ENCODE measurements at places on chromosomes 2 and 18.

DNA sequence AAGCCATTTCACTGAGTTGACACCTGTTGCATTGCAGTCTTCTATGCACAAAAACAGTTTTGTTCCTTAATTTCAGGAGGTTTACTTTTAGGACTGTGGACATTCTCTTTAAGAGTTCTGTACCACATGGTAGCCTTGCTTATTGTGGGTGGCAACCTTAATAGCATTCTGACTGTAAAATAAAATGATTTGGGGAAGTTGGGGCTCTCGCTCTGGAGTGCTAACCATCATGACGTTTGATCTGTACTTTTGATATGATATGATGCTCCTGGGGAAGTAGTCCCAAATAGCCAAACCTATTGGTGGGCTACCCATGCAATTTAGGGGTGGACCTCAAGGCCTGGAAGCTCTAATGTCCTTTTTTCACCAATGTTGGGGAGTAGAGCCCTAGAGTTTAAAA lies 3.4 kb downstream of the CTLA4 start:
- no peak for DNase-seq

DNA sequence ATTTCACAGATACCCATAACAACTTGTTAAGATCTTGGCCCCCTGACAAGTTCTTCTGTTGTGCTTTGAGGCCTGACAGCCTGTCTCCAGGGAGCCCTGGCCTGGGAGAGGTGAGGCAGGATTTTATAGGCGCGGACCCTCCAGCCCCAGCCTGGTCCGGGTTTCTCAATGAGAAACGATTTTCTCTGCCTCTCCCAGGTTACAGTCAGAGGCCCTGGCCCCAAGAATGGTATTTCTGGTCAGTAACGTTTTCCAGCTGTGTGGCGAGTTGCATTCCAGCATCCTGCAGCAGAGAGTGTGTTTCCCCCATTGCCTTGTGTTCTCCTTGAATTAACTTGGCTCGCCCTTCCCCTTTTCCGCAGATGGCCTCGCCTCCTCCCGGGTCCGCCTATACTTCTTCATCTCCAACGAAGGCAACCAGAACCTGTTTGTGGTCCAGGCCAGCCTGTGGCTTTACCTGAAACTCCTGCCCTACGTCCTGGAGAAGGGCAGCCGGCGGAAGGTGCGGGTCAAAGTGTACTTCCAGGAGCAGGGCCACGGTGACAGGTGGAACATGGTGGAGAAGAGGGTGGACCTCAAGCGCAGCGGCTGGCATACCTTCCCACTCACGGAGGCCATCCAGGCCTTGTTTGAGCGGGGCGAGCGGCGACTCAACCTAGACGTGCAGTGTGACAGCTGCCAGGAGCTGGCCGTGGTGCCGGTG lies 3.0 kb downstream of the INHBB start:
- no peak for DNase-seq

GRCh38 chr2:149692961-149693396 lies 105.4 kb upstream of the MMADHC start:
- DNase-seq, result no peak

- no peak for DNase-seq
Observed at GRCh38 chr2:196284866-196285557, 113.6 kb upstream of the STK17B start.

- no peak for DNase-seq
Observed at GRCh38 chr18:58208207-58208932, 164.3 kb downstream of the NEDD4L start.

DNA sequence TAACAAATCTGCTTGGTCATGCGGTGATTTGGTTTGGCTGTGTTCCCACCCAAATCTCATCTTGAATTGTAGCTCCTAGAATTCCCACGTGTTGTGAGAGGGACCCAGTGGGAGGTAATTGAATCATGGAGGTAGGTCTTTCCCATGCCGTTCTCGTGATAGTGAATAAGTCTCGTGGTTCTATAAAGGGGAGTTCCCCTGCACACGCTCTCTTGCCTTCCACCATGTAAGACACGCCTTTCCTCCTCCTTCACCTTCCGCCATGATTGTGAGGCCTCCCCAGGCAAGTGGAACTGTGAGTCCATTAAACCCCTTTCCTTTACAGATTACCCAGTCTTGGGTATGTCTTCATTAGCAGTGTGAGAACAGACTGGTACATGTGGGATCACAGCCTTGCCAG lies 36.7 kb downstream of the TRABD2A start:
- DNase-seq, result no peak

DNA sequence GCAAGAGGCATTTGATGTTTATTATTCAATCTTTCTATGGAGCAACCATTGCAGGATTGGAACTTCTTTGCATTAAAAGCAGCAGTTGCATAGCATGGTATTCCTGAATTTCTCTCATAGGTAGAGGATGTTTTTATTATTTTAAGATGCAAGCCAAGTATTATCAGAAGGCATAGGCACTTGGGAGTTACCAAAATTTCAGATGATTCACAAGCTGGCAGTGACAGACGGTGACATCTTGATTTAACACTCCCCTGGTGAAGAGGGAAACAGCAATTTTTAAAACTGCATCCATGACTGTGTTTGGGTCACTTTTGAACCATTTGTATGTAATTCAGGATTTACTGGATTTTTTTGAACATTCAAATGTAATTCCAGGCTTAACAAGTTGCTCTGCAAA lies 654.3 kb downstream of the SLC4A3 start:
- DNase-seq, result no peak

DNA sequence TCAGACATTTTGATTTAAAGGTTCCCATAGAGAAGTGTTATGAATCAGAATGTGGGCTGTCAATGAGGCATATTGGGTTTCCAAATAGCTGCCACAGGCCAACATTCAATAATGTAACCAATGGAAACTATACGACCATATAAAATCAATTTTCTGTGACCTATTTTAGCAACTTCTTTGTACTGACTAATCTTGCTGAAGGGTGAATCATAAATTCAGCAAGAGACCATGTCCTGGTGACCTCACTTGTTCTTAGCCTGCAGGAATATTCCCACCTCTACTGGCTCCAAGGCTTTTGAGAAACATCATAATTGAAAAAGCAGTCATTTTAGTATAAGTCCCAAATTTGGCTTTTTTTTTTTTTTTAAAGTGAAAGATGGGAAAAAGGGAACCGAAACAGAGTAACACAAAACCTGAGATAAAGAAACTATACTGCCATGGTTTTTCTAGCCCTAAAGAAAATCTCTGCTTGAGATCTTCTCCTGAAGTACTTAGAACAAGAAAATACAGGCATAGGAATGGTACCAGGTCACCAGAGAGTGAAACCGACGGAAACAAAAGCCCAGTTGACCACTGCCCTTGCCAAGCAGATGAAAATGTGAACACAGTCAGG lies 32.1 kb downstream of the PLEKHM3 start:
- DNase-seq, result peak; percentile 57

DNA sequence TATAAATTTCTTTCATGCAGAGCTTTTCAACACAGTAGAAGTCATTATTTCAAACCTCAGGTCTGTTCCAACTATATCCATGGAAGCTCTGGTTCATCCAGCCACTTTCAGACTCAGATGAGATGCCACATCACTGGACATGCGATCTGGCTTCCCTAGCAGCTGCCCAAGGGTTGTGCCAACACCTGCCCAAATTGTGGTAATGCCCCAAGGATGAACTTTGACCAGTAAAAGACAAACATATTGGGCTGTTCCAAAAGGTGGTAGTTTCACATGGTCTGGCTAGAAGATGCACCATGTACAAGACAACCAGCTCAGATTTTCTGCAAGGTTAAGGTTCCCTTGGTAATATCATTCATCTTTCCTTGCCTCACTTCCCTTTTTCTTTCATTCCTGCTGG lies 101.9 kb downstream of the THADA start:
- DNase-seq, result no peak

DNA sequence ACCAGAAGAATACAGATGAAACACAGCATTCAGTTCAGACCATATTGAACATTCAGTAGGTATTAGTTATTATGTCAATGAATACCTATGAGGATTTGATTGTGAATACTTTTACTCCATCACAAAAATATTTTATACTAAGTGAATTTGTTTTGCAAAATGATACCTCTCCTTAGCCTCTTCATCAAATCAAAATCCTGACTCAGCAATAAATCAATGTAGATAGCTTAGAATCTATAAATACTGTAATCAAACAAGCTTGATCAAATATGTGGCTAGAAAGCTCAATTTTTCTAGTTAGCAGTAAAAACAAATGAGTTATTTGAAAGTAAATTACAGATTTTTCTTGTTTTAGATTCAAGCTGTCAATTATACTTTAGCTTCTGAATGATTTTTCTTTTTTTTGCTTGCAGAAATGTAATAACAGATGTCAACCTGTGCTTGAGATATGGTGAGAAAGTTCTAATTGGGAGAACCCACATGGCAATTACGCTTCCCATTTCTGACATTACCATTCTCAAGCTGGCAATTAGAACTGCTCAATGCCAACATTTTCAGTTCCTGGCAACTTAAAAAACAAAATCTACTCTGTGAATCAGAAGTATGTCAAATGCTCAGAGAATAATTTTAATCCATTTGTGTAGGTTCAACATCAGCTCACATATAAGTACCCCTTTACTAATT lies 109.6 kb downstream of the PRELID3A start:
- no peak for DNase-seq

DNA sequence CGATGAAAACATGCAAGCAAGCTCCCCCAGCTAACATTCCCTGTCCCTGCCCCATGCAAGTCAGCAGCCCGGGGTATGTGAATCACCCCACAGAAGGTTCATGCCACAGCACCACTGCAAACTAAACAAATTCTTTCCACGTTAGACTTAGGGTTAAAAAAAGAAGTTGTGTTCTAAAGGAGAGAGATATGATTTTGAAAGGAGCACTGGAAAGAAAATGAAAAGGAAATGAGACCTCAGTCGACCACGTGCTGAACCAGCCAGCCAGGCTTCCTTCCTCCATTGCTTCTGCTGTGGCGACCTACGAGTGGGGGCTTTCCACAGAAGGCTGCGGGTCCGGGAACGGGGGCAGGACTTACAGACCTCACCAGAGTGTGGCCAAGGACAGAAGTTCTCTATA lies 52.0 kb downstream of the ARL4C start:
- peak; percentile 71 for DNase-seq

- DNase-seq, result no peak
Observed at GRCh38 chr18:64052772-64053171, 82.9 kb downstream of the SERPINB8 start.

GRCh38 chr2:219369447-219369861 lies 18.3 kb downstream of the DNPEP start:
- no peak for DNase-seq

DNA sequence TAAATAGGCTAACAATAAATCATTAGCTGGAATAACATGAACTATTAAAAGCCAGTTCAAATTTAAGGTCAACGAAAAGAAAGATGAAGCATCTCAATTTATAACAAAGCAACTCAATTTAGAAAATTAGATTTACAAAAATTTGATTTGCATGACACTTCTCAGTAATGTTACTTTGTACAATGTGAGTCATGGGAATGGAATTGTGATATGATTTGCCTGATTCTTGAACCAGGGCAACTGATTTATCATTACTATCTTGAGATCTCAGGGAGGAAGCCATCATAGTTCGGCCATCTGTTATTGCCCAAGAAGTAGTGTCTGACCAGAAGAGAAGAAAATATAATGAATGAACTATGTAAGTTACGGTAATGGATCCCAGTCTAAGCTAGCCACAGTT lies 193.1 kb downstream of the RIT2 start:
- no peak for DNase-seq

Data from foreskin keratinocyte (primary cell).